ENCODE measurements at places on chromosomes 4 and X.

DNA sequence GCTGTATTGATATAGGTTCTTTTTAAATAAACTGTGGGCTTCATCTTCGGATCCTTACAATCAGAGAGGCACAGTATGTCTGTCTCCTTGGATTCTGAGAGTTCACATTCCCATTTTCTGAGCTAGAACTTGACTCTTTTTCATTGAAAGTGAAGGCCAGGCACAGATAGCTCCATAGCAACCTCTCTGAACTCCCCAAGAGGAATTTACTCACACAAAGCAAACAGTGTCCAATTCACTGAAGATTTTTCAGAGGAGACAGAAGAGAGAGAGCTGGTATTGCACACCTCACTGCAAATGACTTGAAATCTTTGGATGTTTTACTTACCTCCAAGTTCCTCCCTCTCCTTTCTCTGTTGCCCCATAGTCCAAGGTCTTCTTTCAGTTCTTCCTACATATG, 130.9 kb upstream of the CASK start:
- no peak for DNase-seq

GRCh38 chr4:837772-838171, 11.8 kb upstream of the CPLX1 start:
- DNase-seq = no peak

DNA sequence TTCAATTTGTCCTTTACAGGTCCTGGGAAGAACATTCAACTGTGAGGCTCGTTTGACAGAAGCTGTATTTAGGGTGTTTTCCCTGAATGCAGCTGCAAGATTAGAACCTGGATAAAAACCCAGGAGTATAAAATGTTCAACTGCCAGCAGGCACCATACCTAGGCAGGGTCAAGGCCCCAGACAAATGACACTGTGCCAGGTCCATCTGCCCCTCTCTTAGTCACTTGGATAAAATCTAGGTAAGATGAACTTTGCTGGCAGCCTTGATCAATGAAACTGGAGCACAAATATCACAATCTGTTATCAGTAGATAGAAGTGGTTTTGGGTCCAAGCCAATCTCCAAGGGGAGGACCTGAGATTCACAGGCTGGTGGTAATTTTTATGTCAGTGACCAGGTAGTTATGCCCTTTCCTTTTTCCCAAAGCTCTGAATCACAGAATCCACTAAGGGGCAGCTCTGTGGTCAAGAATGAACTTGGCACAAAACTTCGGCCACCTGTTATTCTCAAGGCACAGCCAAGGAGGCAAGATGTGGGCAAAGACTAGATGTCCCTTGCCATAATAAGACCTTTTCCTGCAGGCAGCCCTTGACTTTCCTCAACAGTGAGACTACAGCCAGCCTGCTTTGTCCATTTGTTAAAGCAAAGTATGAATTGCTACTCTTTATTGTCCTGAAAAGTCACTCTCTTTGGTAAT, 501.0 kb downstream of the PPARGC1A start:
- DNase-seq = no peak

DNA sequence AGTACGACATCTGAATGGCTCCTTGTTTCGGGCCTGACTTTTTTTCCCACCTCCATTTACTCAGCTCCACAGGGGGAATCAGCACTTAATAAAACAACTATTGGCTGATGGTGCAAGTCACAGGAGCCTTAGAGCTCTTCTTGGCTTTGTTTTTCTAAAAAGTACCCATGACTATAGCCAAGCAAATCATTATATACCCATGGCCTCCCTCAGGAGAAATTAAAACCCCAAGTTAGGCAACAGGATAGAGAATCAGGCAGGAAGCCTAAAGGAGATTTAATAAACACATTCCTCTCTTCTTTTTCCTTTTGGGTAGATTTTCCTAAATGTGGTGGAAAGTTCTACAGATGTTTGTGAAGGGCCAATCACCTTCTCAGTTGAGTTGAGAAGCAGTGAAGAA, 91.9 kb upstream of the RBPJ start:
- no peak for DNase-seq
